COLO829 (cell line): ENCODE measurements at places on chromosomes 5 and 9.

DNA sequence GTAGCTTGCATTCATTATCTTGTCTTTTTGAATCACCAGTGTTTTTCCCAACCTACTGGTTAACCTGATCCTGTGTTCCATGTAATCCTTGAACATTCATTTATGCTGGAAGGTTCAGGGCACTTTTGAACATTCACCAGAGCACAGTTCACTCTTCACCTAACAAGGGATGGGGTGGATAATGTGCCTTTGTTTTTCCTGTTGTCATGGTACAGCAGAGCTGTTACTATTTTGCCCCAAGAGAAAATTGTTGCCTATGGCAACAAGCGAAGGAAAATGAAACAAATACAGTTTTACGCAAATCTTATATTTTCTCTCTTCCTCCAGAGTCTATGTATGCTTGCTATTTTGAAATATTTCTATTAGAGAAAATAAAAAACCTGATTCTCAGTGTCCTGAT lies 60.3 kb upstream of the RIOK2 start:
- peak; percentile 1 for DNase-seq

GRCh38 chr9:128117613-128118471 lies 9.7 kb downstream of the PTGES2 start:
- DNase-seq, result peak; percentile 95

GRCh38 chr9:123418506-123418905 lies 62.5 kb downstream of the CRB2 start:
- no peak for DNase-seq

GRCh38 chr5:62593331-62593730 lies 14.7 kb downstream of the LRRC70 start:
- DNase-seq, result no peak

- DNase-seq, result no peak
Measured at GRCh38 chr5:128274441-128274840, 190.9 kb downstream of the SLC12A2 start.
